Kidney glomerular epithelial cell (primary cell): ENCODE measurements at places on chromosomes 6 and 20.

- DNase-seq: no peak
Measured at GRCh38 chr6:5659467-5659866, 347.3 kb downstream of the NRN1 start.

DNA sequence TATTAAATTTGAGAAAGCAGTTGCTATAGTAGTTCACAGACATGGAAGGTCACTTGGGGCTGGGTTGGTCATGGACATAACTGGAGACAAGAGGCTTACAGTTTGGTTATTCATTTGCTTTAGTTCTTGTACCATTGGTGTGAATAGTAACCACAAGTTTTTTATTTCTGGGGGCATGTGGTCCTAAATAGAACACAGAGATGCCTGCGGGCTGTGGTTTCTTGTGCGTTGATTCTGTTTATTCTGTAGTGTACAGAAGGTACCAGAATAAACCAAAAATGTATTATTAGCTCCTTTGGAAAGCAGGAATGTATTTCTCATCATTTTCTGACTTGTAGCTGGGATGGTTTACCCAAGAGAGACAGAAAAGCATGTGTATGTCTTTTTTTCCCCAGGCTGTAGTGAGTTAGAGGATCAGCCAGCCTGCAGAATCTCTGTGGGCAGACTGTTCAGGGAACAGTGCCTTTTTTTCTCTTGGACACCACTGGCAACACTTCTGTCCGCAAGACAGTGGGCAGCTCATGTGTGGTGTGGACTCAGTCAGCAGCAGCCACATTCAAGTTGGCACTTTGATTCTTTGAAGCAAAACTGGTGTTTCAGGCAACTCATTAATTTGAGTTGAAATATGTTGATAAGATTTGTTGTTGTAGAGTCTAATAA, 122.1 kb downstream of the LRRC1 start:
- DNase-seq: no peak

DNA sequence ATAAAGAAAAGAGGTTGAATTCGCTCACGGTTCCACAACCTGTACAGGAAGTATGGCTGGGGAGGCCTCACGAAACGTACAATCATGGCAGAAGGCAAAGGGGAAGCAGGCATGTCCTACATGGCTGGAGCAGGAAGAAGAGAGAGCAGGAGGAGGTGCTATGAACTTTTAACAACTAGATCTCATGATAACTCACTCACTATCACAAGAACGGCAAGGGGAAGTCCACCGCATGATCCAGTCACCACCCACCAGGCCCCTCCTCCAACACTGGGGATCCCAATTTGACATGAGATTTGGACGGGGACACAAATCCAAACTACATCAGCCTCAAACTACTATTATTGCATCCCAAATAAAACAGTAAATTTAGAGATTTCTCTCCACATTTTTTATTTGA, 53.6 kb upstream of the CST7 start:
- no peak for DNase-seq

- no peak for DNase-seq
Measured at GRCh38 chr20:53187392-53188068, 215.4 kb downstream of the TSHZ2 start.

DNA sequence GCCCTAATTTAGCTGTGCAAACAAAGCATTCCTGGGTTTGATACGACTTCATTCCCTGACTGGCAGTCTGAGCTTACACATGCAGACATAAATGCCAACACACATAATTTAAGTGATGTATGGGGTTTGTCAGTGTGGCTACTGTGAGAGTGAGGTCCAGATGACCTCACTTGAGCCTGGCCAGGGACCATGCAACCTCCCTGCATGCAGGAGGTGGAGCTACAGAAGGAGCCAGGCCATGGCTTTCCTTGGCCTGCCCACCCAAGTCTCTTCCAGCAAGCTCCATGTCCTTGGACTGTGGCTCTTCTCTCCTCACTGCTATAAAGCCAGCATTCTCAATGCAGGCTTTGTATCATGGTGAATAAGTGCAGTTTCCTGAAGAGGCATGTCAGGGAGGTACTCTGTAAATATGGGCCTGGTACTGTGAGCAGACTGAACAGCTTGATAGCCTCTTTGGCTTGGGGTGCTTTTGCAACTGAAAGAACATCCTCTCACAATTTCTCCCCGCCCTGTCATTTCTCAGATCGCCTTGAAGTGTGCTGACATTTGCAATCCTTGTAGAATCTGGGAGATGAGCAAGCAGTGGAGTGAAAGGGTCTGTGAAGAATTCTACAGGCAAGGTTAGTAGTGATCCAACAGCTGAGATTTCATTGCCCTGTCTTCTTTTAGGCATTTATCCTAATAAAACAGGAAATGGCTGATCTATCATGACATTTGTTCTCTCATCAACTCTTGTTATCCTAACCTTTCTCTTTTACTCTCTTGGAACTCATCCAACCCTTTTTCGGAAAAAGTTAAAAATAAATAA, 69.2 kb downstream of the MTFR2 start:
- DNase-seq: no peak

- DNase-seq: no peak
Measured at GRCh38 chr20:5145365-5146098, 18.7 kb downstream of the CDS2 start.

GRCh38 chr20:4810426-4811019, 88.8 kb downstream of the PRND start:
- DNase-seq: no peak

DNA sequence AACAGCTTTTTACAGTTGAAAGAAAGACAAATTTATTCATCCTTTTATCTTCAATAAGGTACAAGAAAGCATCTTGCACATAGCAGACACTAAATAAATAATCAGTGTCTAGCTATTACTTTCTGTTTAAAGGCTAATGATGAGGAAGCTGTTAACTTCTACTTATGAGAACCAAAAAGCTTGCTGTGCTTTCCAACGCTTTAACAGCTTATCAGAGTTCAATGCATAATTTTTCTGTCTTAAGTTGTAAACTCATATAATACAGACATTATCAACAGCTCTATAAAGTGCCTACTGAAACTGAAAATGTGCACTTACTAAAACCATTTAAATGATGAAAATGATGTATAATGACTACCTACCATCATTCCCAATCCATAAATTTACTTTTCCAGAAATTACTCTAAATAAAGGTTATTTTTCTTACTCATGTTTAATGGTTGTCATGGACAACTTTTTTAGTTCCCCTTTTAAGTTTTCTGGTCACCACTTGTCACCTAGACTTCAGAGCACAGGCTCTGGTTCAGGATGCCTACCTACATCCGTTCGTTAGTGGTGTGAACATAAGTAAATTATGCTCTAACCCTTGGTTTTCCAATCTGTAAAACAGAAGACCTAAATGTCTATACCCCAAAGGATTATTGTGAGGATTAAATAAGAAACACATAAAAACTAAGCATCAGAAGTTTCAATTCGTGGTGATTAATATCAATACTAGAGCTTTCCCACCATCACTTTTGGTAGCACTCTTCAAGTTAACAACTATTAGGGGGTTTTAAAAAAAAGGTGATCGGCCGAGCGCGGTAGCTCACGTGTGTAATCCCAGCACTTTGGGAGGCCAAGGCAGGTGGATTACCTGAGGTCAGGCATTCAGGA, 8.0 kb downstream of the PNISR start:
- no peak for DNase-seq

DNA sequence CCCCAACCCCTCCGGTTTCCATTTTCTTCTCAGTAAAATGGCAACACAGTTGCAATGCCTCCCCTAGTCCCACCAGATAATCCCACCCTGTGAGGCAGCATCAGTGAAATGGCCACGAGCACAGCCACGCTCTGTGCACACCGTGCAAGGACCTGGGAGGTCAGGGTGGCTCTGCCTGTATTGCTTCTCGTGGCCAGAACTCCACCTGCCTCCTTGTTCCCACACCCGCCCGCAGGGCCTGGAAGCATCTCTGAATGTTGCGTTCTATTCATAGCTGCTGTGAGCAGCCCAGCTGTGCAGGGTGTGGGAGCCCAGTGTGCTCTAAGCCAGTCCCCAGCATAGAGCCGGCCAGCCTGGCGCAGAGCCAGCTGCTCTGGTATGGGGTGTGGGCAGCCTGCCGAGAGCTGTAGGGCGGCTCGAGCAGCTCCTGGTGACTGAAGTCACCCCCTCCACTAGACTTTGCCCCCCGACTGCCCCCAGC, 161.1 kb downstream of the DLL1 start:
- no peak for DNase-seq

DNA sequence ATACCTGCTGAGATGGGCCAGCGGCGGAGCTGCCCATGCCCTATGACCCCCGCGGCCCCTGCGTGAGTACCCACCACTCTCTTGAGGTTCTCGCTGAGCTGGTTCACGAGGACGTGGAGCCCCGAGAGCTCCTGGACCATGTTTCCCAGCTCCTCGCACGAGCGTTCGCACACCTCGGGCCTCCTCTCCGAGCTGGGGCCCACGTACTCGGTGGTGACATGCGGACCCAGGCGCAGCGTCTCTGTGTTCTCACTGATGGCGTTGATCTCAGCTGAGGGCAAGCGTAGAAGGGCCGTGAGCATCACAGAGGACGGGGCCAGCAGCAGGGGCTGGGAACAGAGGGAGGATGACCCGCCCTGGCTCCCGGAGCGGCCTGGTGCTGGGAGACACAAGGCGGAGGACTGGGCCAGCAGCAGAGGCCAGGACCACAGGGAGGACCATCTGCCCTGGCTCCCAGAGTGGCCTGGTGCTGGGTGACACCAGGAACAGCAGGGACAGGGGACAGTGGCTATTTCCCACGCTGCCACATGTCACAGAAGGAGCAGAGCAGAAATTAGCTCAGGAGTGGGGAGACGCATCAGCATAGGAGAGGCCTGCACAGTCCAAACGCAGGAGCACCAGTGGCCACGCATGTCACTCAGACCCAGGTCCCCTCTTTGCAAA, 11.8 kb downstream of the THBS2 start:
- DNase-seq: no peak

DNA sequence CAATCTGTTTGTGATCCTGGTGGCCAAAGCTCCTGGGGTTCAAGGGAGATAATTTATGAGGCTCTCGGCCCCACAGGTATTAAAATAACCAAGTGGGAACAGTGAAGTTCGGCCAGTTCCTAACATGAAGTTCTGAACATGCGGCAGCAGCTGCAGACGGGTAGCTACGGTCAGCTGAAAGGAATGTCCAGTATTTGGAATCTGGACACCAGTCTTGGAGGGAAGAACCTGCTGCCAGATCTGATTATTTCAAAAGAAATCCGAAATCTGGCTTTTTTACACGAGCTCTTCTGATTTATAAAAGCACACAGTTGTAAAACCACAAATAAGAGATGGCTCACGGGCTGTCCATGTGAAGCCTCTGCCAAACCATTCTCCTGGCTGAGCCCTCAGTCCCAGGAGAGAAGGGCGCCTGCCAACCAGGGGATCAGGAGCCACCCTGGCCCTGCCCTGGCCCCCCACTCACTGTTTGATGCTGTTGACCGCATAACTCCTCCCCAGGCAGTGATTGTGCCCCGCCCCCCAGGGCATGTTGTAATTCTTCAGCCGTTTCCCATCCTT, 28.2 kb upstream of the KCNB1 start:
- DNase-seq: peak; percentile 3

GRCh38 chr6:159307246-159307790, 138.1 kb downstream of the FNDC1 start:
- no peak for DNase-seq

DNA sequence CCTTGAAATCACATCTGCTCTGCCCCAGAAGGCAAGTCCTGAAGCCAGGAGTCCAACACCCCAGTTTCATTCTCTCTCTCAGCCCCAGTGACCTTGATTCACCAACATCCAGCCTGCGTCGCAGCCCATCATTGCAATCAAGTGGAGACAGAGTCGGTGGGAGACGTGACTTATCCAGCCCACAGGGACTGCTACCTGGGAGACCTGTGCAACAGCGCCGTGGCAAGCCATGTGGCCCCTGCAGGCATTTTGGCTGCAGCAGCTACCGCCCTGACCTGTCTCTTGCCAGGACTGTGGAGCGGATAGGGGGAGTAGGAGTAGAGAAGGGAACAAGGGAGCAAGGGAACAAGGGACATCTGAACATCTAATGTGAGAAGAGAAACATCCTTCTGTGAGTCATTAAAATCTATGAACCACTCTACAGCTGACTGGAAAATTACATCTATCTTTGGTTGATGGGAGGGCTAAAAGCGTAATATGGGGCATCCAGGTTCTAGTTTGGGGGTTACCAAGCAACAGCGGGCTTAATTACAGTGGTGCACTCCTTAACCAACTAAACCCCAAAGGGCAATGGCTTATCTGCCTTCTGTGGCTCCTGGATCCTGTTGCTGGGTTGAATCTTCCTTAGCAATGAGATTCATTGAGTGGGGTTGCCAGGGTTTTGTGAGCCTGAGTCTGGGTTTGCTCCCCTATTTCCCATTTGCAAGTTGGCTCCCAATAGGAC, 2.5 kb downstream of the LY6G6D start:
- DNase-seq: no peak

GRCh38 chr6:134920422-134920821, 29.5 kb downstream of the ALDH8A1 start:
- DNase-seq: peak; percentile 33

GRCh38 chr20:3123542-3123941, 36.1 kb downstream of the FASTKD5 start:
- DNase-seq: no peak

DNA sequence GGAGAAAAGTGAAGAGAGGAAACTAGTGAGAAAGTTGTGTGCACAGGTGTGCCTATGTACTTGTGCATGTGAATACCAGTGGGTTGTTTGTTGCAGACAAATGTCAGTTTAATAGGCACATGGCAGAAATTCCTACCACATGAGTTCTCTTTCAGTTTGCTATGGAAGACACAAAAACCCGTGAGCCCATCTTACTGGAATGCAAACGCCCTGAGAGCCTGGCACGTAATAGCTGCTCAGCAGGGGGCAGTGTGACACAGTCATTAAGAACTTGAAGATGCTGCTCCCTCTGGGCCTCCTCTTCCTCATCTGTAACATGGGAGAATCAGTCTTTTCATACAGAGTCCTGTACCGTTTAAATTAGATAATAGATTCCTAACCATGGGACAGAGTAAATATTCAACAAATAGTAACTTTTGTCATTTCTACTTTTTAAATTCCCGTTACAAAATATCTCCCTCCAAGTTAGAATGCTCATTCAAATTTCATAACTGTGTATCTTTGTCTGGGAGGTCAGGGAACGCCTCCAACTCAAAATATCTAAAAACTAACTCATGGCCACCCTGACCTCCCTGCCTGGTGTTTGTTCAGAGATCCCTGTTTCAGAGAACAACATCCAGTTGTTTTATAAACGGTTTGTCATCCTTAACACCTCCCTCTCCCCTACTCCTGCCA, 802.9 kb downstream of the MAFB start:
- DNase-seq: peak; percentile 73

GRCh38 chr6:74574794-74575193, 631.1 kb downstream of the COL12A1 start:
- DNase-seq: peak; percentile 8

DNA sequence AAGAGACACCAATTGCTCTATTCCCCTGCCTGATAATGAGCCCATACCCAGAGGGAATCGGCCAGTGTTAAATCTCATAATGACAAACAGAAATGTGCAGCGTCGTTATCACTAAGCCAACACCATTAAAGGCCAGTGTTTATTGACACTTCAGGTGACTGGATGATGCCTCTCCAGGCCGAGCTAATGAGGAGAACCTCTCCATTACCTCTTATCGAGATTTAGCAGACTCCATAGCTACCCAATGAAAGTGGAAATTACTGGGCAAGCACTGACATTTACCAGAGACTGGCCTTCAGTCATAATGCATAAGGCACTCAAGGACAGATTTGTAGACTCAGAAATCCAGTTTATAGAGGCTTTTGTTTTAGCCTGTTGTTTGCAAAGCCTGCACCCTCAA, 669.5 kb downstream of the MAFB start:
- DNase-seq: no peak
